Germinal center (tissue), 1 donor: ENCODE measurements at places on chromosomes 12 and 14.

- DNase-seq = no peak
Measured at GRCh38 chr14:104697892-104698583, 8.6 kb downstream of the INF2 start.

DNA sequence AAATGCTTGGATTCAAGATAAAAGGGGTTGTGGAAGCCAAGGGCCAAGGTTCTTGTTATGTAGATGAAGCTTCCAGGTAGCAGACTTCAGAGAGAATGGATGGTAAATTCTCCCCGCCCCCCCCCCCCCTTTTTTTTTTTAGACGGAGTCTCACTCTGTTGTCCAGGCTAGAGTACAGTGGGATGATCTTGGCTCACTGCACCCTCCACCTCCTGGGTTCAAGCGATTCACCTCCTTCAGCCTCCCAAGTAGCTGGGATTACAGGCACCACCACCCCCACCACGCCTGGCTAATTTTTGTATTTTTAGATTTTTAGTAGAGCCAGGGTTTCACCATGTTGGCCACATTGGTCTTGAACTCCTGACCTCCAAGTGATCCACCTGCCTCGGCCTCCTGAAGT, 4.1 kb downstream of the DGLUCY start:
- no peak for DNase-seq

DNA sequence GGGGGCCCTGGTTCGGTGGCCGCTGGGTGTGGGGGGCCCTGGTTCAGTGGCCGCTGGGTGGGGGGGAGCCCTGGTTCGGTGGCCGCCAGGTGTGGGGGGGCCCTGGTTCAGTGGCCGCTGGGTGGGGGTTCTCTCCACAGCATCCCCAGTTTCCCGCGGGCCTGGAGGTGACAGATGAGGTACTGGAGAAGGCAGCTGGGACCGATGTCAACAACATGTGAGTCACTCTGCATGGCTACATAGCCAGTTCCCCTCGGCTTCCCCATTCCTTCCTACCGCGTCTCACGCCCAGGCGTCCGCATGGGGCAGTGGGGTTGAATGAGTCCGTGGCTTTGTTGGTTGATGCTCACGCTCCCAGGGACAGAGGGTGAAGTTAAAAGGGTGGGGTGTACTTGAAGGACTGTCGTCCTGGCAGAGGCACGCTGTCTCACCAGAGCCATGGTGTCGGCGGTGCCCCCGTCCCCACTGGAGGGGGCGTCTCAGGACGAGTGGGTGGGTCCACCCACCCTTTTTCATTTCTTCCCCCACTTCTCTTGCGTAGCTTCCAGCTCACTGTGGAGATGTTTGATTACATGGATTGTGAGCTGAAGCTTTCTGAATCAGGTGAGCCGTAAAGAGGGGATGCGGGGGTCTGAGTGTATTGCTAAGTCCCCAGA, 15.6 kb downstream of the HIP1R start:
- no peak for DNase-seq

DNA sequence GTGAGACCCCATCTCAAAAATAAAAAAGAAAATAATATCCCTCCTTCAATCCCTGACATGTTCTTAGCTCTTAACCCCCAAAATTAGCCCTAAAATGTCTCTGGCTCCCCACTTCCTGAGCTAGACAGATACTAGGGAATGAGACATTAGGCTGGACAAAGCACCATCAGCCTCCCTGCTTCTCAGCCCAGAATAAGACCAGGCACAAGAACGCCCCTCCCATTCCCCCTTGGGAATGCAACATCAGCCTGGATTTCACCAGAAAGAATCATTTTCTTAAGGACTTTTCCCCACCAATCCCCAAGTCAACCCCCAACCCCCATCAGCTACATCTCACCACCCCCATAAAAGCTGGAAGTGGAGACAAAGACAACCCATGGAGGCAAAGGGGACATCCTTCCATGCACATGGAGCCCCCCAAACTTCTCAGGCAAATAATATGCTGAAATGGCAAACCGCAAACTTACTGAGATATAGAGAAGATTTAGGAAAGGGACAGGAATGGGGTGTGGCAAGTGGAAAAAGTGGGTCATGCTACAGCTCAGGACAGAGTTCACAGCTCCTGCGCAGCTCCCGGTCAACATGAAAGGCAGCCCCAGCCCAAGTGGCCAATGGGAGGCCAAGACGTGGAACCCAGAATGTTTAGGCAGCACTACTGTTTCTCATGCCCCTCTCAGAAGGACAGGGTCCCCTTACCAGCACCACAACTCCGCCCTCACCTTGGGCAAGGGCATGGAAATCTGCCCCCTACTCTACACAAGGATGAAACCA, 2.7 kb downstream of the CHD4 start:
- no peak for DNase-seq

DNA sequence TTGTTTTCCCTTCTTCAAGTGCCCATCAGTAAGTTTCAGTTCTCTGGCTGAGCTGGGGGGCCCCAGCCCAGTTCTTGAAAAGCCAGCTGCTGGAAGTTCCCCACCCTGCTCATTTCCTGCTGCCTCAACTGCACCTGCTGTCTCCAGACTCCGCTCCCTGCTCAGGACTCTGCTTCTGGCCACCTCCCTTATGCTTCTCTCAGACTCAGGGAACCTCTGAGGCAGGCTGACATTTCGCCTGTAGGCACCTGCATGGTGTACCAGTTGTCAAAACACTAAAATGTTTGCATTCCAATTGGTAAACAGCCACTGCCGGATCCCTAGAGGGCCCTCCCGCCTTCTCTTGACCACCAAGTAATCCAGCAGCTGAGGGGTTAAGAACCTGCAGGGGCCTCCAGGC, 136.5 kb upstream of the VRK1 start:
- no peak for DNase-seq

DNA sequence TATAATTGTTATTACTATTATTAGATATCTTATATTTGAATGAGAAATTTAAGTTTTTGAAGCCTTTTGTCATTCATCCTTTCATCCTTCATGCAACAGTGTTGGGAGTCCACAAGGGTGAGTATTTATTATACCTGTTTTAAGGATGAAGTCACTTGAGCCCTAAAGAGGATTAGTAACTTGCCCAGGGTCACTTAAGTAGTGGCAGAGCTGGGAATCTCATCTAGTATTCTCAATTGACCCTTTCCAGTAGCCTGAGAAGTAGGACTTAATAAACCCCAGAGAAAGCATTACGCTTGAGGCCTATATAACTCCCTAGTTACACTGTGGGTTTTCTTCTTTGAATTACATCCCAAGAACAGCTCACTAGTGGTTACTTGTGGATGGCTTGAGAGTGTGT, 119.8 kb downstream of the SRGAP1 start:
- no peak for DNase-seq

DNA sequence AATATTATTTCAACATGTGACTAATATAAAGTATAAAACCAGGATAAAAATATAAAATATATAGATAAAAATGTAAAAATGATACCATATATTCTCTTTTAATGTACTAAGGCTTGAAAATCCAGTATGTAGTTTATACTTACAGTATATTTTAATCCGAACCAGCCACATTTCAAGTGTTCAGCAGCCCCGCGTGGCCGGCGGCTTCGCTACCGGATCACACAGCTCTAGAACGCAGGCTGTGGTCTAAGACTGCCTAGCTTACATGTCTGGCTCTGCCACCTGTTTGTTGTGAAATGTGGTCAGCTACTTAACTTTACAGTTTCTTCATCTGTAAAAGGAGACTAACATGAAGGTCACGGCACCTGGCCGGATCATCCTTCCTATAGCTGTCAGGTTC, 189.7 kb upstream of the TBX3 start:
- no peak for DNase-seq
